ENCODE measurements at places on chromosomes 11 and 22.

- DNase-seq: no peak
These were observed 4.0 kb downstream of the TCN1 start for GRCh38 chr11:59862252-59862651.

- DNase-seq: no peak
These were observed 293.6 kb upstream of the MTNR1B start for GRCh38 chr11:92675810-92676209.

DNA sequence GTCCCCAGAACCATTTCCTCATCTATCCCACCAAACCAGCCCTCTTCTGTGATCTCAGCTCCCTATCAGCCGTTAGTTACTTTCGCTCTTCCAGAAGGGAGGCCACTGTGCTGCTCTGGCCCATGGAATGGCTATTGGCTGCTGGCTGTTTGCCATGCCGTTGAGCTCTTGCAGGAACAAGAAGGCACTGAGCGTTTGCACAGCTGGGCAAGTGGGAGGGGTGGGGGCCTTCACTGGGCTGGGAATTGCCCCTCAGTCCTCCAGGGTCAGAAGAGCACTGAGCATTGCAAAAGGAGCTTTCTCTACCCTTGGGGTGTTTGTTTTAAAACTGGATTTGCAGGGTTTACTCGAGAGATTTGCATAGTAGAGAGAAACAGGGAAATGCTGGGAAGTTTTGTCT lies 129.0 kb upstream of the PARVA start:
- peak; percentile 81 for DNase-seq

DNA sequence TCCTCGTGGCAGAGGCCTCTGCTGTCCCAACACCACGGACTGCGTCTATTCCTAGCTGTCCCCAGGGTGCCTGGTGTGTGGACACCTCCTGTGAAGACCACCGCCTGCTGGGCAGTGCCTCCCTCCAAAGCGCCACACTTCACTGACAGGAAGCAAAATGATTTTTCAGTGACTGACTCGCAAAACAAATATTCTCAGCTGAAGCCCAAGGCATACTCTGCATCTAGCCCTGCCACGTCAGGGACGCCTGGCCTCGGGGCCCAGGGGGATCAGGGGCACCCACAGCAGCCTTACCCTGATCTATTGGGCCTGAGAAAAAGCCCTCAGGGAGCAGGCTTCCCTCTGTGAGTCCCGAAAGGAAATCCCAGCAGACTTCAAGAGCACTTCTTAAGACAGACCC lies 2.2 kb downstream of the BRD1 start:
- DNase-seq: no peak

GRCh38 chr22:27388090-27388600 lies 413.4 kb downstream of the MN1 start:
- DNase-seq: no peak

- no peak for DNase-seq
These were observed 50.9 kb downstream of the ENDOD1 start for GRCh38 chr11:95140397-95141033.

GRCh38 chr11:9535189-9535781 lies 38.2 kb upstream of the WEE1 start:
- DNase-seq: peak; percentile 46

DNA sequence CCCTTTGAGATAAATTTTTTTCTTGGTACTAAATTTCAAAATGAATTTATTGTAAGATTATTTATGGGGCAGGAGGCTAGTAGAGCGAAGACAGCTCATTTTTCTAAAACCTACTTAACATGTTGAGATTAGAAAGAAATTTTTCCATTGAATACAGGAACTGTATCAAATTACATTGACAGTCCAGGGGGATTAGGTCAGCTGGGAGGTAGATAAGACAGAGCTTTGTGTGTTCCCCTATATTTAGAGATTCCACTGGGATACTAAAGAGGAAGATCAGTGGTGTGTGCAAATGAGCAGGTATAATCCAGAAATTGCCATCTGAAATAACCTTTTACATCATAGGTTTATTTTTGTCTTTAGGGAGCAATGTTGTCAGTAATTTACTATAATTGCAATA lies 32.1 kb downstream of the ENDOD1 start:
- no peak for DNase-seq

All from muscle of leg (tissue), 16 donors.